BJ (cell line): ENCODE measurements at places on chromosomes 13 and 19.

- DNase-seq = no peak
Observed at GRCh38 chr19:38308006-38308766, 4.1 kb downstream of the C19orf33 start.

- DNase-seq = no peak
Observed at GRCh38 chr19:9914315-9915207, 21.8 kb downstream of the OLFM2 start.

GRCh38 chr19:4144666-4145249 is 8.7 kb upstream of the CREB3L3 start:
- no peak for DNase-seq

- DNase-seq = no peak
Observed at GRCh38 chr19:41456342-41456918, 13.5 kb downstream of the ERICH4 start.

GRCh38 chr13:63449550-63449949 is 2033.9 kb upstream of the PCDH20 start:
- DNase-seq = no peak

- no peak for DNase-seq
Observed at GRCh38 chr19:14368011-14368513, 13.2 kb upstream of the ADGRE5 start.

- DNase-seq = no peak
Observed at GRCh38 chr19:36054733-36055686, at the start of gene WDR62. TSS of gene WDR62 (plus strand) at chr19:36054897. CDS start at chr19:36054972, 75 bp downstream.

DNA sequence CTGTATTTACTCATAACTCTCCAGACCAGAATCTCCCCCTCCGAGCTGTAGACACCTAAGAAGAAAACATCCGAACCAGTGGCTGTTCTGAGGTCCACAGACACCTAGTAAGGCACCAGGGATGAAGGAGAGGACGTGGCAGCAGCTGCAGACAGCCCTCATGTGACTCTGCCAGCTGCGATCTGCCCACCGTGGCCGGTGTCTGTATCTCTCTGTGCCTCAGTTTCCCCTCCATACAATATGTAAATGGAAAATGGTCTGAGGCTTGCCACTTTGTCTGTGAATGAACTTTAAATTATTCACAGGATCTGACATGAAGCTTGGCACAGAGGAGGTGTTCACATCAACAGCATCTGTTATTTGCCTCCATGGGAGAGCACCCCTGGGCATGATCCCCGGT is 2.4 kb downstream of the CEACAM4 start:
- no peak for DNase-seq

GRCh38 chr13:79227418-79227817 is 178.6 kb downstream of the RBM26 start:
- DNase-seq = no peak

GRCh38 chr13:74346960-74347359 is 212.8 kb upstream of the KLF12 start:
- DNase-seq = no peak

- no peak for DNase-seq
Observed at GRCh38 chr13:32001154-32001768, 30.3 kb upstream of the FRY start.

DNA sequence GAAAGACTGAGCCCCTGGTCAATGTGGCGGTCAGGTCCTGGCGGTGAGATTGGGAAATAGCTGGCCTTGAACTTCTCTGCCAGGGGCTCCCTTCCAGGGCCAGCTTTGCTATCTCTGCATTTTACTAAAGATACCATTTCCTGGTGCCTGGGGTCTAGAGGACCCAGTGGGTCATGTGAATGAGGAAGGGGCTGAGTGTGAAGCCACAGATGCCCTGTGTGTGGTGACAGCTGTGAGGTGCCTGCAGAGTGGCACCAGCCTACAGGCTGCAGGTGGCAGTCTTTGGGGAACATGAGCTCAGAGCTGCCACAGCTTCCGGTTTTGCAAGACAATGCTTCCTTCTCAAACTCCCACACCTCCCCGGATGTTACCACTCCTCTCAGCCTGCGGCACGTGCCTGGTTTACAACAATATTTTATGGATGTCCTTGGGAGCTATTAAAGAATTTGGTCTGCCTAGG is 5.2 kb upstream of the MLNR start:
- DNase-seq = no peak

- no peak for DNase-seq
Observed at GRCh38 chr13:106899442-106899841, 331.5 kb upstream of the ARGLU1 start.

- no peak for DNase-seq
Observed at GRCh38 chr13:33129886-33130285, 113.7 kb downstream of the KL start.

DNA sequence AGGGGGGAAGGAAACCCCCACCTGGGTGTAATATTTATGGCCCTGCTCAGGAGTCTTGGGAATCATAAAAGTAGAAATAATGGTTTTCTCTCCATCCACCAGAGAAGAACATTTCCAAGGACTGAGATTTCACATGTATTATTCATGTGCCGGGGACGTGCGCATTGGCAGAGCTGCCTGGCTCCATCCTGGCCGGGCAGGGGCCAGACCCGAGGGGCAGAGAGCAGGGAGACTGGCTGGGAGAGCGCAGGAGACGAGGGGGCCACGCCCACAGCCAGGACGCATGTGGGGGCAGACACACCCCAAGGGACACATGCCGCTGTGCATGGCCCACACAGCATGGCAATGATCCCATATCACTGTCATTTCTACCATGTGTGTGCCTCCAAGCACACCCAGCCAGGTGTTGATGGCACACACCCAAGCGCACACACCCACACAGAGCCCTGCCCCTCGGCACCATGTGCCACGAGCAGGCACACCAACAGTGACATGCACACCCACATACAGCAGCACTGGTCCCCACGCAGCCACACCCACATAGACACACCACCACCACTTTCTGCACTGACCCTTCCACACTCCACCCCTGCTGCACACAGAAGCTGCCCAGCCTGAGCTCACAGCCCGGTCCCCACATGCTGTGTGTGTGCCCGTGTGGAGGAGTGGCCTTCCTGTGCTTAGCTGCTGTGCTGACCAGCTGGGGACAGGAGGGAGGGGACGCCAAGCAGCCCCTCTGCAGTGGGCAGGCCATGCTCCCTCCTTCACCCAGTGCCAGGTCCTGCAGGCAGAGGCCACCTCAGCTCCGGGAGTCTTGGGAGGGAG is 39.3 kb downstream of the CEBPG start:
- no peak for DNase-seq

DNA sequence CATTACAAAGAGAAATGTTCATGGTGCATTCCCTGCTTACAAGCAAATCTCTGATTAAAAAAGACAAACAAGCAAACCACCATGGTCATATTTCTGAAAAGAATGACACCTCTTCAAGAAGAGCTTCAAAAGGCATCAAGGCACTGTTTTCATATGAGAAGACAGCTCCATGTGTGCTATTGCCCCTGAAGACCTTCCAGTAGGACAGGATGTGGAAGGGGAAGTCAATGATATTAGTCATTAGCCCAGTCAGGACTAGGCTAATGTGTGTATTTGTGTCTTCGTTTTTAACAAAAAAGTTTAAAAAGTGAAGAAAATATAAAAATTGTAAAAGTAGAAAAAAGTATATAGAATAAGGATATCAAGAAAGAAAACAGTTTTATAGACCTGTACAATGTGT is 534.7 kb upstream of the ARGLU1 start:
- DNase-seq = no peak

GRCh38 chr19:28857967-28858366 is 355.0 kb downstream of the UQCRFS1 start:
- DNase-seq = no peak

- no peak for DNase-seq
Observed at GRCh38 chr13:66995203-66995611, 234.9 kb downstream of the PCDH9 start.

DNA sequence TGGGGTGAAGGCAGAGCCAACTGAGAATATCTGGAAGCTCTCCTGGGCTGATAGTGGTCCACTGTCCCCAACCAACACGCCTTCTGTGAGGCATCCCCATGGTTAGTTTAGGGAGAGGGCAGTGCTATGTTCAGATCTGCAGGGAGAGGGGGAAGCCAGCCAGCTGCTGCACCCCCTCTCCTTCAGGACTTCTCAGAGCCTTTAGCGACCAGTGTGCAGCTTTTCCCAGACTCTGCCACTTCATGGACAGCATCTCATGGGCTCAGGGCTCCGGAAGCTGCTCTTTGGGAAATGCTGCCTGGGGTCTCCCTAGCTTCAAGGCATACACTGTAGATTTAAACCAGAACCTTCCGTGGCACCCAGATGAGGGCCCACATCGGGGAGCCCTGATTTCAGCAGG is 33.5 kb downstream of the TMED1 start:
- no peak for DNase-seq

GRCh38 chr13:46165485-46166223 is 16.3 kb downstream of the LCP1 start:
- DNase-seq = no peak

DNA sequence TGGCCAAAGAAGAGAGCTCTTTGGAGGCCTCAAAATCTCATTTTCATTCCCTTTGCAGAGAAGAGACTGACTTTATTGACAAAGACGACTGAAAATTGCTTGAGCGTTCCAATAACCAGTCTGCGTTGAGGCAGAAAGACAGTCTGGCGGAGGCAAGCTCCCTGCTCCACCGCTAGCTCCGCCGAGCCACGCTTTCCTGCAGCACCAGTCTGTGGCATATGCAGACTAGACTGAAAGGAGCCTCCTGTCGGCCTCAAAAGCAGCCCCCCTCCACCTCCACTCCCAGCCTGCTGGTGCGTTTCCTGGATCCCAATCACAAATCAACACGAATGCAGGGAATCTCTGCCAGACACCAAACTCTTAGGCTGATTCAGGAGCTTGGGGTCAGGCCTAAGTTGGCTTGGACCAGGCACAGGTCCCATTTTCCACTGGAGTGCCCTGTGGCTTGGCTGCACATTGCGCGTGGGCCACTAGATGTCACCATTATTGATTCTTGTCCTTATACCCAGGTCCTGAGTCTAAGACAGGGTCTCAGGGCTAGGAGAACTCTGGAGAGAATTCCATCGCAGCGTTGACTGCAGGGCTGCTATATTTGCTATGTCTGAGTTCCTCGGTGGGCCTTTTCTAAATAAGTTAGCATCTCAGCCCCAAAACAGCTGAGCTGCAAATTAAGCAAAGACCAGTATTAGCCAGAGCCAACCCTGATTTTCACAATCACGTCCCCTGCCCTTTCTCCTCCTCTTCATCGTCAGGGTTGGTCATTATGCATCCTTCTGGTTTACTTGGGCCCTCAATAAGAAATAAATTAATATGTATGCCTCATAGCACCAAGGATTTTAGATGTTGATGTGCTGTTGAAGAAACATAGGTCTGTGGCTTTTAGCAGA is 5.2 kb upstream of the ZNF507 start:
- DNase-seq = no peak

GRCh38 chr19:4641132-4641531 is 1.8 kb downstream of the TNFAIP8L1 start:
- DNase-seq = no peak

GRCh38 chr19:401866-402511 is 7.0 kb downstream of the C2CD4C start:
- DNase-seq = no peak

GRCh38 chr13:21637296-21637695 is 33.3 kb upstream of the MICU2 start:
- no peak for DNase-seq

DNA sequence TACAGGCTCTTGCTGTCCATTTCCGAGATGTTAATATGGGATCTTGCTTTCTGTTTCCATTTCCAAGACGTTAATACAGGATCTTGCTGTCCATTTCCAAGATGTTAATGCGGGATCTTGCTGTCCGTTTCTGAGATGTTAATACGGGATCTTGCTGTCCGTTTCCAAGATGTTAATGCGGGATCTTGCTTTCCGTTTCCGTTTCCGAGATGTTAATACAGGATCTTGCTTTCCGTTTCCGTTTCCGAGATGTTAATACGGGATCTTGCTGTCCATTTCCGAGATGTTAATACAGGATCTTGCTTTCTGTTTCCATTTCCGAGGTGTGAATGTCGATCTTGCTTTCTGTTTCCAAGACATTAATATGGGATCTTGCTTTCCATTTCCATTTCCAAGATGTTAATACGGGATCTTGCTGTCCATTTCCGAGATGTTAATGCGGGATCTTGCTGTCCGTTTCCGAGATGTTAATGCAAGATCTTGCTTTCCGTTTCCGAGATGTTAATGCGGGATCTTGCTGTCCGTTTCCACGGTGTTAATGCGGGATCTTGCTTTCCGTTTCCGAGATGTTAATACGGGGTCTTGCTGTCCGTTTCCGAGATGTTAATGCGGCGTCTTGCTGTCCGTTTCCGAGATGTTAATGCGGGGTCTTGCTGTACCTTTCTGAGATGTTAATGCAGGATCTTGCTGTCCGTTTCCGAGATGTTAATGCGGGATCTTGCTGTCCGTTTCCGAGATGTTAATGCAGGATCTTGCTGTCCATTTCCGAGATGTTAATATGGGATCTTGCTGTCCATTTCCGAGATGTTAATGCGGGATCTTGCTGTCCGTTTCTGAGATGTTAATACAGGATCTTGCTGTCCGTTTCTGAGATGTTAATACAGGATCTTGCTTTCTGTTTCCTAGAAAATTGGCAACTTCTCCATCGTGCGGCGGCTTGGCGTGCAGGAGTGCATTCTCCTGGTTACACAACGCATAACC is 38.3 kb downstream of the PEX11G start:
- DNase-seq = no peak

DNA sequence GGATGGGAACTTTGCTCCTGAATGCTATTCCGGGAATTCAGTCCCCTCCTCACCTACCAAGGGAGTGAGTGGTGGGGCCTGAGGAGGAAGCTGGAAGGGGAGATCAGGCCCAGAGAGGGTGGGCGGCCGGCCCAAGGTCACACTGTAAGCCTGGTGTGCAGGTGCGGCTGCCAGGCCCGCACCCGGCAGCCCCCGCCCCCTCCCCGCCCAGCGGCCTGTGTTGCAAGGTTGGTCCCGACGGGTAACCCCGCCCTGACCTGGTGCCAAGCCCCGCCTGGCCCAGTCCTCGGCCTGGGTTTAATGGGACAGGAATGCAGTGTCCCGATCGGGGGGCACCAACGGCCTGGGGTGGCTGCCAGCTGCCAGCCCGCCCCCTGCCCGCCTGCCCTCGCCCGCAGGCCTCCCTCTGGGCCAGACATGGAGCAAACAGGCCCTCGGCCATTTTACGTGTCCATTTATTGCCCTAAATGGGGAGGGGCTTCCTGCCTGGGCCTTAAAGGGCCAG is 5.5 kb downstream of the ZBTB7A start:
- DNase-seq = no peak

DNA sequence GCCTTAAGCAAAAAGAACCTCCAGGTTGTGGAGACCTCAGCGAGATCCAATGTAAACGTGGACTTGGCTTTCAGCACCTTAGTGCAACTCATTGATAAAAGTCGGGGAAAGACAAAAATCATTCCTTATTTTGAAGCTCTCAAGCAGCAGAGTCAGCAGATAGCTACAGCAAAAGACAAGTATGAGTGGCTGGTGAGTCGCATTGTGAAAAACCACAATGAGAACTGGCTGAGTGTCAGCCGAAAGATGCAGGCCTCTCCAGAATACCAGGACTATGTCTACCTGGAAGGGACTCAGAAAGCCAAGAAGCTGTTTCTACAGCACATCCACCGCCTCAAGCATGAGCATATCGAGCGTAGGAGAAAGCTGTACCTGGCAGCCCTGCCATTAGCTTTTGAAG is 58.5 kb downstream of the ARHGAP35 start:
- DNase-seq = no peak
